ENCODE measurements at places on chromosomes 5 and 9.

GRCh38 chr5:134477462-134478245 is 47.8 kb upstream of the JADE2 start:
- DNase-seq: no peak

DNA sequence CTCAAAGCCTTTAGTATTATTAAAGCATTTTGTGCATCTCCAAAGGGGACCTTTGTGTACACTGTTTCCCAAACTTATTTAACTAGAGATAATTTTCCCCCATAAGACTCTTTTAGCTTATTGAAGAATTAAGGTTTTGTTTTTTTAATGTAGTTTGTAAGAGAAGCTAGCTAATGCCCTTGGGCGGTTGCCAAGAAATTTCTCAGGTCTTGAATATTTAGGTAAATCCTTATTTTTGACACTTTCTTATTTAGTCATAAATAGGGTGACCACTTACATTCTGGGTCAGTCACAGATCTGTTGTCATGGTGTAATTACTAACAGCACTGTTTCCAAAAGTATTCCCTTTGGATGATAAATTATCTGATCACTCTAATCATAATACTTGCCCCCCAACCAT is 27.2 kb downstream of the TNFAIP8 start:
- DNase-seq: no peak

DNA sequence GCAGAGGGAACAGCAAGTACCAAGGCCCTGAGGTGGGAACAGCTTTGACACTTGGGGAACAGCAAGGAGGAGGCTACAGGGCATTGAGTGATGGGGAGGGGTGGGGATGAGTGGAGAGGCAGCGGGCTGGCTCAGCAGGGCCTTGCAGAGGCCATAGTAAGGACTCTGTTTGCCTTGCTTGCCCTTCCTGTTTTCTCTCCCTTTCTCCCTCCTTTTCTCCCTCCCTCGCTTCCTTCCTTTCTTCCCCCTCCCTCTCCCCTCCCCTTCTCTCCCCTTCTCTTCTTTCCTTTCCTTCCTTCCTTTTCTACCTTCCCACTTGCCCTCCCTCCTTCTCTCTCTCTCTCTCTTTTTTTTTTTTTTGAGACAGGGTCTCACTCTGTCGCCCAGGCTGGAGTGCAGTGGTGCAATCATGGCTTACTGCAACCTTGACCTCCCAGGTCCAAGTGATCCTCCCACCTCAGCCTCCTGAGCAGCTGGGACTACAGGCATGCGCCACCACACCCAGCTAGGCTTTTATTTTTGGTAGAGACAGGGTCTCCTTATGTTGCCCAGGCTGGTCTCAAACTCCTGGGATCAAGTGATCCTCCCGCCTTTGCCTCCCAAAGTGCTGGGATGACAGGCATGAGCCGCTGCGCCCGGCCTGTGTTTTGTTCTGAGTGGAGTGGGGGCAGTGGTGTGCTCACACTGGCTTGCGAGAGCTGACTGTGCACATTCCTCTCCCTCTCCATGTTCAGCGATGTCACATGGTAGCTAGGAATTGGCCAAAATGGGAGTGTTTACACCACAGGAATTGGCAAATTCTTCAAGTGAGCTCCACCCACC is 17.1 kb downstream of the IER5L start:
- no peak for DNase-seq

GRCh38 chr9:129273941-129274684 is 96.1 kb upstream of the IER5L start:
- DNase-seq: no peak

DNA sequence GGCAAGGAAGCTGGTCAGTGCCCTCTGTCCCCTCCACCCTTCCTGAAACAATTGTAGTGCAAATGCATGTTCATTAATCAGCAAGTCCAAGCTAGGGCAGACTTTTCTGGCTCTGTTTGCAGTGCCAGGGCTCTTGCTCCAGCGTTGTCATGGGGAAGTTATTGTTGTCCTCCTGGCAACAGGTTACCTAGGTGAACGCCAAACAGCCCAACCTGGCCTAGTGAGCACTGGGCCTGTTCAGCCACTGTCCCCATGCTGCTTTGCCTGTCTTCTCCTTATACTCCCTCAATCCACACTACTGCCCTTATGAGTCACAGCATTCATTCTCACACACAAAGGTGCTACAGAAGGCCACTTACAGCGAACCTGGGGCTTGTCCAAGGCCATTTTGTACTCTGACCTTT is 34.5 kb upstream of the GLIS3 start:
- no peak for DNase-seq

DNA sequence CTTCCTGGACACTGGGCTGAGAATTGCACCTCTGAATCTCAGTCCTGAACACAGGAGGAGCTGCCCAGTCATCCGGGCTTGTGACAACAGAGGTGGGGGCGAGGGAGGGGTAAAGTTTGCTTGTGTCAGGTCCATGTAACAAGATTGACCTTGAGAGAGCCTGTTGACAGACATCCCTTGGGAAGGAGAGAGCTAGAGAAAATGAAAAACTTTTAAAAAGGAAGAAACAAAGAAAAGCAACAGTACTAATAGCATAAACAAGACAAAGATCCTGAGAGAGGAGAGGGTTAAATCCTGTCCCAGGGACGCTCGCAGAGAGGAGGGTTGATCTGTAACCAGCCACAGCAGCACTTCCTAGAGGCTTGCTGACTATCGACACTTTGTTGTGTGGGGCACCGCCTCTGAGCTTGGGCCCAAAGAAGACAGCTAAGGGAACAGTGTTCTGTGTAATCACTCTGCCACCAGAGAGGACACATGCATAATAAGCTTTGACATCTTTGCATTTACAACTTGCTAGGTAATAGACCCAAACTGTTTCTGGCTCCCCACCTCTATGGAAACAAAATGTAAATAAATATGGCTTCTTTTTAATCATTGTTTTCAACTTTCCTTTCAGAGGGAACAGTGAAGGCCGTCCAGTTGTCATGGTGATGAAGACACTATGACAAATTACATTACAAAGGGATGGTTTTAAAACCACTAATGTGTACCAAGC is 363.7 kb downstream of the CSNK1G3 start:
- DNase-seq: no peak

DNA sequence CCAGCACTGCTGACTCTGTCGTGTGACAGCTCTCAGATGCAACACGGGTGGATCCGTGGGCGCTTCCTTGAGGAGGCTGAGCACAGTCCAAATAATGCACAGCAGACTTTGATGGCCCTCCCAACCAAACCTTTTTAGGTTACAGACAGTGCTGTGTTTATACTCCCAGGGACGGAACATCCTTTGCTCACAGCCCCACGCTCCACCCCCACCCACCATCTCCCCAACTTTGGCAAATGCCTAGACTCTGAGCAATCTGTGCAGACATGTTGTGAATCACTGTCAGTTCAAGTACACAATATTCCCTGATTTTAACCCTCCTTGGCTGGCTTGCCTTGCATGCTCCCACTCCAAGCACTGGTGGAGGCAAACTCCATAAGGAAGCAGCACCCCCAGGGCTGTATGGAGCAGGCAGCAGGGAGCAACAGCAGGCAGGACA is 324.6 kb downstream of the MLLT3 start:
- DNase-seq: no peak

DNA sequence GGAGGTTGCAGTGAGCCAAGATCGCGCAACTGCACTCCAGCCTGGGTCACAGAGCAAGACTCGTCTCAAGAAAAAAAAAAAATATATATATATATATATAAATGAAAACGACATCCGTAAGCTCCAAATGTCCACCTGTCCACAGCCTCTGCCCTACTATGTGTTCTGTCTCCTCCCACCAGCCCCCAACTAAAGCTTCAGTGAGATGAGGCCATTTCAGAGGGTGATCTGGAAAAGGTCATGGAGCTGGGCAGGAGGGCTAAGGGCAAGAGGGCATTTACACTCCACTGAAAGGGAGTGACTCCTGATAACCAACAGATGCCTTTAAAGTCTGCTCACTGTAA is 2.4 kb downstream of the SPRY4 start:
- DNase-seq: no peak

DNA sequence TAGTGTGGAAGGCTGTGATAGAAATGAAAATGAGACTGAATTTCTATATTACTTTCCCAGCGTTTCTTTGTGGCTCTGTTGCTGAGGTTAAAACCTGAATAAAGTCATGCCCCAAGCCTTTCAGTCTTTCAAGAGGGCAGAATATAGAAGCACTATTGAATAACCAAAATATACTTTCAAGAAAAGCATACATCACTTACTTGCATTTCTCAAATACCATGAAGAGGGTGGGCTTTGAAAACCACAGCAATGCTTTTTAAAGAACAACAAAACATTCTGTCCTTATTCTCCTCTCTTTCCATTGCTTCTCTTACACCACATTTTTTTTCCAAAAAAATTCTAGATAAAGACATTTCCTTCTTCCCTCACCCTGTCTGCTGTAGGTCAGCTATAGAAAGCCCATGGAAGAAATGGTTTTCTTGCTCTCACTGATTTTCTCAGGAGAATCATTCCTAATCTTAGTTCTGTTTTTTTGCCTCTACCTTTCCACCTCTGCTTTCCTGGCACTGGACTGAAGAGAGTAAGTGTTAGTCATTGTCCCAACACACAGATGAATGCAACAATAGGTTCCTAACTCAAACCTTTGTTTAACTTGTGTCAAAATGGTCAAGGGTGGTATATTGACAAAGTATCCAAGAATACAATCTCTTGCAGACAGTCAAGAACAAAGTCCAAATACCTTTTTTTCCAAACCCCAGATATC is 51.6 kb downstream of the NUDT12 start:
- DNase-seq: no peak

DNA sequence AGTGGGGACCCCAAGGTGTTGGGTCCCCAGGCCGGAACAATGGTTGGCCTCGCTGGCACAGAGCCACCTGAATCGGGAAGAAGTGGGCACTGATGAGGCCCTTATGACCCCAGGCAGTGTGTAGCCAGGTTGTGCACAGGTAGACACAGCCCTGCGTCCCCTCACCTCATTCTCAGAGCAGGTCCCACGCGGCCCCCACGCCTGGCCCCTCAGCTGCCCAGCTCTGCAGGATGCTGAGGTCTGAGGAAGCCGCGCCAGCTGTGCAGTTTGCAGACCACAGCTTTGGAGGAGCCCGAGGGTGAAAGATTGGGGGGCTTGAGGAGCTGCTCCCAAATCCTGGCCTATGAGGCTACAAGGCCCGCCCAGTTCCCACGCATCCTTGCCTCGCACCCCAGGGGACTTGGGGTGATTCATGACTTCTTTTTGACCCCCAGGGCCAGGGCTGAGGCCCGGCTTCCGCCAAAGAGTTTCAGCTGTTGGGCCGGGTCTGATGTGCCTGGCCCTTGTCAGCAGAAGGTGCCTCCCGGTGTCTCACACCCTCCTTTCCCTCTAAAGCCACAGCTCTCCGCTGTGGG is 87.8 kb upstream of the PHYKPL start:
- no peak for DNase-seq

DNA sequence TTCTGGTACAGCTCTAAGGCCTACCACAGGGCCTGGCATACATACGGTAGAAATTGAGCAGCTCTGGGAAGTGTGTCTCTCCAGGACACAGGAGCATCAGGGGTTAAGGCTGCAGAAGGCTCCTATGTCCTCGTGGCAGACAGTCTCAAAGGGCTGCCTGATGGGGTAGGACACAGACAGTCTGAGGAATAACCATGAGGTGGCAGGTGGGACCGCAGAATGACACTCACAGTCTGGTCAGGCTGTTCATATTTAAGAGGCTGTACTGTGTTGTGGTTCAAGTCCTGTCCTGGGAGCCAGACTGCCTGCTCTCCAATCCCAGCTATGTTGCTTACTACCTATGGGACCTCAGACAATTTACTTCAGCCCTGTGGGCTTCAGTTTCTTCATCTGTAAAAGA is 217.1 kb downstream of the TRIM32 start:
- no peak for DNase-seq

DNA sequence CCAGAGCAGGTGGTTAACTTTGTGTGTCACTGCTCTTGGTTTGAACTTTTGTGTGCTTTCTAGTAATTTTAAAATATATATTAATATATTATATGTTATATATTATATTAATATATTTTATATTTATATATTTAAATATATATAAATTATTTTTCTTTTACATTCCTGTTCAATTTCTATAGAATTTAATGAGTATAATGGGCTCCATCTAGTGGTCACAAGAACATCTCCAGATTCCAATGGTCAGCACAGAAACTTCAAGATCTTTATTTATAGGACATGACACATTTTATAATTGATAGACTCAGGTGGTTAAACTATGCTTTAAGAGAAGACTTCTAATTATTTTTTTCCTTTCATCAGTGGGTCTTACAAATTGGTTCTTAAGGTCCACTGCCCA is 39.1 kb downstream of the COL23A1 start:
- DNase-seq: no peak

GRCh38 chr5:169125571-169125970 is 175.4 kb downstream of the SLIT3 start:
- DNase-seq: no peak

GRCh38 chr5:158382473-158382872 is 523.5 kb upstream of the CLINT1 start:
- DNase-seq: peak; percentile 3

DNA sequence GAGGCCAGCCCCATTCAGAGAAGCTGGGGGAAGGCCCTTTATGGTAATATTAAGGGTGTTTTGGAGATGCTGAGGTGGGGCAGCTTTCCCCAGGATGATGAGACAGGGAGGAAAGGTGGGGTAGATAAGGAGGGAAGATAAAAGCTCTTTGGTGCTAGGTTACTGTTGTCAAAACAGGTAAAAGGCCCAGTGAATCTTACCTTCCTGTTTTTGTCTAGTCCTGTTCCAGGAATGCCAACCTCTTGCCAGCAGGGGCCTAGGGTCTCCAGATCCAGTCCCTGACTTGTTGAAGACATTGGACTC is 797 bp upstream of the CCL27 start:
- peak; percentile 87 for DNase-seq

- DNase-seq: no peak
These were observed 75.3 kb downstream of the C9orf153 start for GRCh38 chr9:86184138-86184524.

DNA sequence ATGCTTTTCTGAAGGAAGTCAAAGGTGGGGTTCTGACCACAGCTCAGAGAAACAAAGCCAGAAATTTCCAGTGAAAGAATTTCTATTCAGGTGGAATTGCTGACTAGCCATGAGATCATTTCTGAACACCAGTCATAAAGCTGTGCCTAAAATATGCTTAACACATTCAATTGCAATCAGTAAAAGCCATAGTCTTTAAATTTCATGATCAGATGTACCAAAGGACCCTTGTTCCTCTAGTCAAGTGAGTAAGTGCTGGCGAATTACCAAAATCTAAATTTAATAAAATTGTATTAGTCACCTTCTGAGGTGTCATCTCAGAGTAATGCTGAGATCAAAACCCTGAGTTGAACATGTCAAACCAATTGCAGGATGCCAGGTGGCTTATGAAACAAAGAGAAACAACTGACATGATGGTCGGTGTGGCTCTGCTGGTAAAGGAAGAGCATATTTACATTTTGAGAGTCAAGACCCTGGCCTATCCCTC is 334.2 kb upstream of the CCNH start:
- no peak for DNase-seq

- no peak for DNase-seq
These were observed 2.3 kb upstream of the PAX5 start for GRCh38 chr9:37036371-37036775.

DNA sequence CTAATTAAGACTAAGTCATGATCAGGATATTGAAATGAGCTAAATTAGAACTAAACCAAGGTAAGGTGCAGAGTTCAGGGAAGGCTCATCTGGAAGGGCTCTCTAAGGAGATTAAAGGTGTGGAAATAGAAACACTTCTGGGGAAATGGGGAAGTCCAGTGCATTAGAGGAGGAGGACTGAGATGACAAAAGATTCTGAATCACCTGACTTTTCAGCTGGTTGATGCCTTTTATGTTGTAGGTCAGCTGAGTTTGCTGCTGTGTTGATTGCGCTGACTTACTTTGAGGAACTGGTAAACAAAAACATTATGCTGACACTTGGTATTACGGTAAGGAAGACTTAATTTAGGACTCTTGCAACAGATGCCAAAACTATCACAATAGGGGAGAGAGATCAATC is 23.8 kb downstream of the IFNA5 start:
- DNase-seq: no peak

- DNase-seq: peak; percentile 95
These were observed 36.8 kb upstream of the TEX48 start for GRCh38 chr9:114718801-114719221.

All from CD4-positive, alpha-beta T cell treated with Interleukin-2 at 100 ng/mL for 4 hours (primary cell).